ENCODE measurements at places on chromosomes 16 and 17.

- peak; percentile 73 for DNase-seq
Measured at GRCh38 chr17:42682722-42683403, 532 bp downstream of the CNTNAP1 start.

DNA sequence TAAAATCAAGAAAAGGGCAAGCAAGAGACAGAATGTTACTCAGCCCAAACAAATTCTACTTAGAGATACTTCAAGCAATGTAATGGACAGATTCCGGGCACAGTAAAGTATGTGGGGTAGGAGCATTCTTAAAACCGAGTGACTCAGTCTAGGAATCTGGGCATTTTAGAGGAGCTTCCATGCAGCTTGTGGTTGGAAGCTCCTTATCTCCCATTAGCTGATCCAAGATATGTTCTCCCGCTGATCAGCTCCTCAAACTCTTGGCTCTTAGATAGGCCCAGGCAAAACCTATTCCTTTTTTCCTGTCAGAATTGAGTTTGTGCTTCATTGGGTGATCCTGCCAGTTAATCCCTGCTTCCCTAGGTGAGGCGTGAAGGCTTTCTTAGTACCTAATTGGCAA is 303.3 kb downstream of the CEP112 start:
- DNase-seq = no peak

GRCh38 chr17:51640108-51640622 is 379.8 kb downstream of the UTP18 start:
- no peak for DNase-seq

DNA sequence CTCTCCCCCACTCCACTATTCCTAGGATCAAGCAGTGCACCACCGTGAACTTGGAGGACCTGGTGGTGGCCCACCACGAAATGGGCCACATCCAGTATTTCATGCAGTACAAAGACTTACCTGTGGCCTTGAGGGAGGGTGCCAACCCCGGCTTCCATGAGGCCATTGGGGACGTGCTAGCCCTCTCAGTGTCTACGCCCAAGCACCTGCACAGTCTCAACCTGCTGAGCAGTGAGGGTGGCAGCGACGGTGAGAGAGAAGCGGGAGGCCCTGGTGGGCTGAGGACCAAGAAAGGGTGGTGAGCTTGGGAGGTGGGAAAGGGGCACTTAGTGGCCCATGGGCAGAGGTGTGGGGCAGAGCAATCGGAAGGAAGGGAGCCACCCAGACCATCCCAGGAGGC is 16.6 kb downstream of the ACE start:
- no peak for DNase-seq

DNA sequence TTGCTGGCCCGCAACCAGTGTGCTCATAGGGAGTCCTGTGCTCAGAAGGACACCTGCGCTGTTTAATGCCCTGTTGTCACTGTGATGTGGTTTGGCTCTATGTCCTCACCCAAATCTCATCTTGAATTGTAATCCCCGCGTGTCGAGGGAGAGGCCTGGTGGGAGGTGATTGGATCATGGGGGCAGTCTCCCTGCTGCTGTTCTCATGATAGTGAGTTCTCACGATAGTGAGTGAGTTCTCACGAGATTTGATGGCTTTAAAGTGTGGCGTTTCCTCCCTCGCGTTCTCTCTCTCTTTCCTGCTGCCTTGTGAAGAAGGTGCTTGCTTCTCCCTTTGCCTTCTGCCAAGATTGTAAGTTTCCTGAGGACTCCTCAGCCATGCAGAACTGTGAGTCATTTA is 66.8 kb downstream of the AKAP1 start:
- DNase-seq = no peak

DNA sequence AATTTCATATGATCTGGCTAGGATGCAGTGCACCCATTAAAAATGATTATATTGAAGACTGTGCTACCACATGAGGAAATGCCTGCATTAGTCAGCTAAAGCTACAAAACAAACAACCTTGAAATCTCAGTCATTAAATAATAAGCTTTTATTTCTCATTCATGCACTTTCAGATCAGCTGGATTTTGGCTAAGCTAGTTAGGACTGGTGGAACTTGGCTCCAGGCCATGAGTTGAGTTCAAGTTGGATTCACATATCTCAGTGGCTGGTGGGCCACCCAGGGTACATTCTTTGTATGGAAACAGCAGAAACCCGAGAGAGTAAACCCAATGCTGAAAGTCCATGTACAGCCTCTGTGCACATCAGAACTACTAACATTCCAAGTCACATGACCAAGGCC is 6.4 kb upstream of the SLFN12L start:
- DNase-seq = no peak

DNA sequence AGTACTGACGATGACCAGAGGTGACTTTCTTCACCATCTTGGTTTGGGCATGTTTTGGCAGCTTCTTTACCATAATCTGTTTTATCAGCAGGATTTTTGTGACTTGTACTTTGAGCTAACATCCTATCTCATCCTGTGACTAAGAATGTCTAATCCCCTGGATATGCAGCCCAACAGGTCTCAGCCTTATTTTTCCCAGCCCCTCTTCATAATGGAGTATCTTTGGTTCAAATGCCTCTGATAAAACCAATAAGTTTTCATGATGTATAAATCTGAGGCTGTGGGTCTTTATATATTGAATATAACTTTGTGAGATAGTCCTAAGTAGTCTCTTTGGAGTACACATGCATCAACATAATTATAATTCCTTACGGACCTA is 186.9 kb upstream of the WSB1 start:
- no peak for DNase-seq

DNA sequence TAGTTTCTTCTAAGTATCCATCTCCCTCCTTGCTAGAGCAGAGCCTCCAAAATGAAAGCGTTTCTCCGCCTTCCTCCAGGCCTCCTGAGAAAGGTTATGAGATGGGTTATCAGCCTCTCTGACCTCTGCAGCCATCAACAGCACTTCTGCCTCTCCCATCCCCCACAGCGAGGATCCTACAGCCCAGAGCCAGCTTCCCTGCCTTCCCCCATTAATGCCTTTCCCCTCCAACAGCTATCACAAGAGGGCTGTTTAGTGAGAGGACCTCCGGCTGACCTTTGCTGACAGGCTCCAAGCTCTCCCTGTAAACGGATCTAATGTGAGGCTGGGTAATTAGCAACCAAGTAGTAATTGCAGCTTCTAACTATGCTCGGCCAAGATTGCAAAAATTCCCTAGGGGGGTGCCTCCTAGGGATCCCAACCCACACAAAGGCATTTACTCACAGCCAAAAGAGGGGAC is 55.8 kb downstream of the ZFHX3 start:
- DNase-seq = no peak

DNA sequence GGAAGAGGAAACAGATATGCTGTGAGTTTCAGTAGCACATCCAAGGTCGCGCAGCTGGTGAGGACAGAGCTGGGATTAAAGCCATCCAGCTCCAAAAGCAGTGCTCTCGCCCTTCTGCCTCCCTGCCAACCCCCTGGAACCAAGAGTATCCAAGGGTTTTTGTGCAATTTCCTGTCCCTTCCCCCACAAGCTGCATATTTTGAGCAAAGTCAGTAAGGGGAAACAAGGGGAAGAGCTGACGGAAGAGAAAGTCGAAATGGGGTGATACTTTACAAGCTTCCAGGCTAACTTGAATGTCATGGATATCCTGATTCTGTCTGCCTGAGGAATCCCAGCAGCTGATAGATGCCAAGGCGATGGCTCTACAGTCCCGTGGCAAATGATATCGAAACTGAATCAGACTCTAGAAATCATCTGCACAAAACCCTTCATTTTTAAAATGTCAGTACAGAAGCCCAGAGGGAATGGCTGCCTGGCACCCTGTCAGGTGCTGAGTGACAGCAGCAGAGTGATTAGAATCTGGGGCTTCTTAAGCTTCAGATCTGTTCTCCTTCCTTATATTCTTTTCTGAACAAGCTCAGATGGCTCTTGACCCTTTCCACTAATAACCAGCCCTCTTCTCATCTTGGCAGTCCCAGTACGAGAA is 42.9 kb upstream of the TEKT3 start:
- DNase-seq = no peak

DNA sequence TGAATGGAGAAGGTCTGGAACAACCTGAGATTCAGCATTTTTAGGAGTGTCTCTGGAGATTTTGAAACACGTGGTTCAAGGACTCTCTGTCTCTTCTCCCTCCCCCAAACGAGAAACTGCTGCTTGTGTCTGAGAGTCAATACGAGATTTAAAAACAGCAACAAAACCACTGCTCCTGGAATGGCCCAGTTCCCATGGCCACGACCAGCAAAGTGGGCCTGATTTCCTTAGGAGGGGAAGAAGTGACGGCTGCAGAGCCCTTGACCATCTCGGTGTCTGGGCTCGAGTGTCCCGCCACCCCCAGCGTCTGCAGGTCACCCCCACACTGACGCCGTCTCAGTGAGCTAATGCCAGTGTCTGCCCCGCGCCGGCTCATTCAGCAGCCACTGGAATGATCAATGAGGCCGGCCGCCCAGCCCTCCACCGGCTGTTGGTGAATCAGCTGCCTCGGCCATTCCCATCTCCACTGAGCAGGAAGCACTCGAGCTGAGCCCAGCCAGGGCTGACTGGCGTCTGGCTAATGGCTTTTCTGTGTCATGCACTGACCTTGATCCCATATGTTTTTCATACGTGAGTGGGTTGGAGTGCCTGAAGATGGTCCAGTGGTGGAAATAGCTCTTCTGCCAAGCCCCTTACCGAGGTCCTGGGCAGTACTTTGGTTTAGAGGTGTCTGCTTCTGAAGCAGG is 151.8 kb downstream of the PITPNC1 start:
- DNase-seq = peak; percentile 64

DNA sequence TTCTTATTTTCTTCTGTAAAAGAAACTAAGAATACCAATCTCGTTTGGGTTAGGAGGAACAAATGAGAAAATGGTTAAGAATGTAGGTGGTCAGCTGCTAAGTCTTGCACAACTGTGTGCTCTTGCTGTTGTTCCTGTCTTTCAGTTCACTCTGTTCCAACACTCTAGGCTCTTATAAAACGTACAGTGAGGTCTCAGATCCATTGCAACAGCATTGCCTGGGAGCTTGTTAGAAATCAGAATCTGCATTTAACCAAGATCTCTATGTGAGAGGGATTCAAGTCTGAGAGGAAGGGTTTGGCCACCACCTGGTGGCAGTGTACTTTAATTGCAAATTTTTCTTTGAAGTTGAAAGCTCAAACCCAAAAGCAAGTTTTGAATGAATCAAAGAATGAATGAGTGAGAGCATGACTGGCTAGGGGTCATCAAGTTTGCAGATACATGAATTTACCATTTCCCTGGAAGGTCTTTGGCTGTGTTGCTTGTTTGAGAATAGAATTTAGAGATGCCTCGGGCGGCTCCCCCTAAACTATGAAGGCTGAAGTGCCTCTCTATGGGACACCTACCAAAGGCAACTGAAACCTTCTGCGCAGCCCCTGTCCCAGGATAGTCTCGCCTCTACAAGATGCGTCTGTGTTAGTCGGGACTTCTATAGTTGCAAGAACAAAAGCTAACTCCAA is 2.5 kb downstream of the ALOX15B start:
- DNase-seq = peak; percentile 60

- DNase-seq = no peak
Measured at GRCh38 chr17:57902117-57902799, 52.4 kb upstream of the MRPS23 start.

DNA sequence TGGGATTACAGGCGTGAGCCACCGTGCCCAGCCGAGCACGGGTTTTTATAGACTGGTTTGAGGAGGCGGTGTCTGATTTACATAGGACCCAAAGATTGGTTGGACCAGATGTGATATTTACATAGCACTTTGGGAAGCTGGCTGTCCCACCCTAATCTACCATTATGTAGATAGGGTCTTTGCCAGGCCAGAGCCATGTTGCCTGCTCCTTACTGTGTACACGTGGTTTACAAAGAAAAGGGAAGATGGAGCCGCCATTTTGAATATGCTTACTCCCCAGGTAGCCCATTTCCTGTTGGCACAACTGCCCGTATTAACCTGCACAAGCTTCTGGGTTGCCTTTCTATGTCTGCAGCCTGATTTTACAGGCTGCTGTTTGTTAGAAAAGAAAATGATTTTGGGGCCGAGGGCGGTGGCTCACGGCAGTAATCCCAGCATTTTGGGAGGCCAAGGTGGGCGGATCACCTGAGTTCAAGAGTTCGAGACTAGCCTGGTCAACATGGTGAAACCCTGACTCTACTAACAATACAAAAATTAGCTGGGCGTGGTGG is 89.9 kb upstream of the EEF2KMT start:
- DNase-seq = no peak

- DNase-seq = no peak
Measured at GRCh38 chr17:8696426-8696825, 48.2 kb downstream of the CCDC42 start.

DNA sequence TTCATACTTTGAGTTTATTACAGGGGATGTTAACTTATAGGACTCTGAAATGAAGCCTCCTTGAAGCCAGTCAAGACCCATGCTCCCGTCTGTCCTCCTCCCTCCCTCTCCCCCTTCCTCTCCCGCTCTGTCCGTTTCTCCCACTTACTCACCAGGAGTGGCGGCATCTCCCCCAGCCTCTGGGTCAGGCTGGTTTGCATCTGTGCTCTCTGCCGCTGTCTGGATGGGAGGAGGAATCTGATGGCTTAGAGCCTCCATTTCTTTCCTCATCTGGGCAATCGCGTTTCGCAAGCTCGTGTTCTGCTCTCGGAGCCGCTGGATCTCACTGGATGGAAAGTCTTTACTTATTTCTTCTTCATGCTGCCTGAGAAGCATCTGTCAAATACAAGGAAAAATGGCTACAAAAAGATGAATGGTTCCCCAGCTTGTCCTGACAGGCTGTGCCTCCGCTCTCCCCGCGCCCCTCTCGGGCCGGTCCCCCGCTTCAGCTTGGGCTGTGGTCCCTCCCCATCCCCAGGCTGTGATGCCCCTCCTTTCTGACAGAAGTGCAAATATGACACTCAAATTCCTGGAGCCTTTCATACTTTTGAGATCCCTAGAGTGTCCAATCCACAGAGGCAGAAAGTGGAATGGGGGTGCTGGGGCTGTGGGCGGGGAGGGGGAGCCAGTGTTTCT is 40.0 kb downstream of the CCDC57 start:
- DNase-seq = no peak

DNA sequence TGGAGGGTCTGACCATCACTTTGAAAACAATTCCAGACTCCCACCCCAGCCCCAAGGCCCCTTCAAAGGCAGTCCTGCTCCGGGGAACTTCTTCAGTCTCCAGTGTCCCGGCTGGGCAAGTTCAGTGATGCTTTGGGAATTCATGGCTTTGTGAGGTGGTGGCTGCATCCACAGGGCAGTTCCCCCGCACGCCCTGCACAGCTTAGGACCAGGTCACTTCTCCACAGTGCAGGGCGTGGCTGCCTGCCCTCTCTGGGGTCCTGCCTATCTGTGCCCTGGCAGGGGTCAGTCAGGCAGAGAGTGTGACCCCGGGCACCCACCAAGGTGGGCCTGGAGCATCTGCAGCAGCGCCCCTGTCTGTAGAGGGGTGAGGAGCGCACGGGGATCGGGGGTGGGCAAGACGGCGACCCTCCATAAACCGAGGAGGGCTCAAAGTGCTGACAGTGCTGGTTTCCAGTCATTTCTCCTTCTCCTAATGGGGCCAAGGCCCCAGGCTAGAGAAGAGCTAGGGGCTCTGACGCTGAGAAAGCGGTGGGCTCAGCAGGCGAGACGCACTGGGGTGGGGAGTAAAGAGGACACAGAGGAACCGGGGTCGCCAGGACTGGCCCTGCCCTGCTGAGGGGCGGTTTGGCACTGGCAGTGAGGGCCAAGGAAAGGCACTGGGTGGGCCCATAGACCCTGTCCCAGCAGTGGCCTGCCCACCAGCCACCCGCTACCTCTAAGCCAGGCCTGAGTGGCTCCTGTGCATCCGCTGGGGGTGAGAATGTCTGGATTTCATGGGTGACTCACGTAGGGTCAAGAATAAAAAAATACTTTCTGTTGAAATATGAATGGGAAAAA is 4.2 kb upstream of the ARHGAP27 start:
- no peak for DNase-seq

GRCh38 chr16:27174007-27174406 is 29.3 kb upstream of the KDM8 start:
- no peak for DNase-seq

GRCh38 chr16:79294568-79294967 is 306.0 kb downstream of the MAF start:
- DNase-seq = peak; percentile 47

Data from HuH-7.5 (cell line).